ENCODE measurements at places on chromosomes 5 and 9.

DNA sequence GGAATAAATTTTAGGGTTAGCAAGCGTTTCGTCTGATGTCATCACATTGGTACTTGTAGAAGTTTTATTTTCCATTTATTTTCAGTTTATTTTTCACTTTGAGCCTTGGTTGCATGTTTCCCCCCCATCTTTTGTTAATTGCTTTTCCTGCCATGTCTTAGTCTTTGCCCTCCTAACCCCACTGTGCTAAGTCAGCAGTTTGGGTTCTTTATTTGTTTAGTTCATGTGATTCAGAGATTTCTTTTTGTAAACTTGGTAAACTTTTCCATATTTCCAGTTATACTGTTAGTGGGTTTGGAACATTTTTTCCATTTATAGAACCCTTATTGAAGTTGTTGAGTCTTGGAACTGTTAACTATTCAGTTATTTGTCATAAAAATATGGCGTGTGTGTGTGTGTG is 252.9 kb upstream of the ANKH start:
- no peak for DNase-seq

DNA sequence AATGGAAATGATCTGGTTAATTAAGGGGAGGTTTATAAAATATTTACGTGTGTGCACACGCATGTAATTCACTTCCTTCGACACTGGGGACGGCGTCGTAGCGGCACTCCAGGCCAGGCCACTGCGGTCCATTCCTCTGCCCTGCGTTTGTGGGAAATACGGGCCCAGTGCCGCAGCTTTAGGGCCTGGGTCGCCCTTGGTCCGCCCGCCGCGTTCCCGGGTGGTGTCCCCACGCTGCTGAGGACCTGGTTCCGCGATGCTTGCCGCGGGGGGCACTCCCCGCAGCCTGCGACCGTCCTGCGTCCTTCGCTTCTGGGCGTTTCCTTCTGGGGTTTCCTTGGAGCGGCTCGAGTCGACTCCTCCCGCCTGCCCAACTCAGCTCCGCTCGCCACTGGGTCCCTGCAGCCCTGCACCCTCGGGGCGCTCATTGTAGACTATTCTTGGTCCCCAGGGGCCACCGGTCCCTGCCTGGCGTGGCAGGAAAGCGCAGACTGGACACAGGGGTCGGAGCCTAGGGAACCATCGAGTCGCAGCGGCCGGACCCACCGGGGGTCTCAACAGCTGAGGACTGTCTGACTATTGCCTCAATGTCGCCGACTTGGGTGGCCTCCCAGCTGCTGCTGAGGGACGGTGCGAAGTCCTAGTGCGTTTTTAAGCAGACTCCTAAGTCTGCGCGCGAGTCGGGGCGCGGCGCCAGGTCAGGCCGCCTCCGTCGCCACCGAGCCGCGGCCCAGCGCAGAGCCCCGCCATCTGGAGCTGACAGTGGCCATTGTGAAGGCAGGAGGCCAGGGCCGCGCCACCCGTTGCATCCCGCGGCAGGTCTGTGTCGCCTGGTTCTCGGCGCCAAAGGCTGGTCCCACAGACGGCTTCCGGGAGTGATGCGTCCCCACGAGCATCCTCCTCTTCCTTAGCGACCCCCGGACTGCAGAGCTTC is 4.4 kb upstream of the IRX1 start:
- no peak for DNase-seq

DNA sequence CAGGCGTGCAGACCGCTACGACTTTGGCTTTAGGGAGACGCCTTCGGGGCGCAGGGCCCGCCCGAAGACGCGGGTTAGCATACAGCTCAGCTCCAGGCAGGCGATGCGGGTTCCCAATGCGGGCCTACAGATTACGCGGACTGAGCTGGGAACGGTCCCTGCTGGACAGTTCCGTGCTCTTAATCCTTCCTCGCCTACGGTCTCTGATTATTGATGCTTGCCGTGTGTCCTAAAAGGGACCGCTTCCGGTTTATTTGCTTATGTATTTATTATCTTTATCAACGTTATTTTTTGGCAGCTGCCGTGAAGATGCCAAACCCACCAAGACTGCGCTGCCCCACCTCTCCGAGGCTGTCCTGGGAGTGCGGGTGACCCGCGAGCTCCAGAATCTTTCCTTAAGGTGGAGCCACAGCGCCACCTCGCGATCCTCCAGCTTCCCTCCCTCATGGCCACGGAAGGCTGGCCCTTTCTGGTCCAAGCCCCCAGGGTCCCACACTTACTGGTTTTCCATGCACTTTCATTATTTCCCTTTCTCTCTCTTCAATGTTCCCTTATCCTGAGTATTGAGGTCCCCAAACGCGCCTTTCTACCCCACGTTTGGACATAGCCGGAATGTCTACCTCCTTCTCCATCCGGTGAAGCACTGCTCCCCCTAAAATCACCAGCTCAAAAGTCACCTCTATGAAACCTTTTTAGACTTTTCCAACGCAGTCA is 7.0 kb upstream of the EBF1 start:
- peak; percentile 81 for DNase-seq

DNA sequence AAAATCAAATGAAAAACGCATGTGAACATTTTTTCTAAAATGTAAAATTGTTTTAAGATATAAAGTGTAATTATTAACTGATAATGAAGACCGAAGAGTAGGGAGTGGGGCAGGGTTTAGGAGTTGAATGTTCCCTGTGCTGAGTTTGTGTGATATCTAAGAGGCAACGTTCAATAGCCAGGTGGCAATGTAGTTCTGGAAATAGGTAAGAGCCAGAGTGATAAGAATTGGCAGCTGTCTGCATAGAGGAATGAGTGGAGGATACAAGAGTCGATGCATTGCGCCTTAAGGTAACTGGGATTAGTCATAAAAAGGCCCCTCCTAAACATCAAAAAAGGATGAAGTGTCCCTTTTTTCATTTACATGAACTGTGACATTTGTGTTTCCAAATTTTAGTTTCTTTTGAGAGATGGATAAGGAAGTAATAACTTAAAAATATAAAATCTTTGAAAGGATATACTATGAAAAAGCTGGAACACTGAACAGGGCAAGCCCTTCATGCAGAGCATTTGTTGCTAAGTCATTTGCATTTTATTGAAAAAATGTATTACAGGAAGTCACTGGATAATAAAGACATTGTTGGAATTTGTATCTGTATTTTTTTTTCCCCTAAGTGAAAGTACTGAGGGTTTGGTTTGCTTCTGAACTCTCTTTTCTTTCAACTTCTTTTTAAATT is 659.3 kb downstream of the ACTL7B start:
- DNase-seq, result no peak

DNA sequence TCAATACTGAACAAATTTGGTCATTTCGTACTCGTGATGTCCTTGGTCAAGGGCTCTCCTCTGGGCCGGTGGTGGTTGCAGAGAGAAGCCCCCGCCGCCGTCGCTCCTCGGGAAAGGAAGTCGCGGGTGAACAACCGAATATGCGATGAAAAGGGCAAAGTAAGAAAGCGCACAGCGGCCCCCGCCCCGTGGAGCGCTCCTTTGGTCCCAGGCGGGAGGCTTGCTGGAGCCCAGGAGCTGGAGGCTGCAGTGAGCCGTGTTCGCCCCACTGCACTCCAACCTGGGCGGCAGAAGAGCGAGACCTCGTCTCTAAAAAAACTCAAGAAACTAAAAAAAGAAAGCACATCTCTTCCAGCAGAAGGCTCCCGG is 108.4 kb upstream of the LARP1 start:
- no peak for DNase-seq

- no peak for DNase-seq
These were observed 1.8 kb upstream of the RHOBTB3 start for GRCh38 chr5:95729115-95730010.

DNA sequence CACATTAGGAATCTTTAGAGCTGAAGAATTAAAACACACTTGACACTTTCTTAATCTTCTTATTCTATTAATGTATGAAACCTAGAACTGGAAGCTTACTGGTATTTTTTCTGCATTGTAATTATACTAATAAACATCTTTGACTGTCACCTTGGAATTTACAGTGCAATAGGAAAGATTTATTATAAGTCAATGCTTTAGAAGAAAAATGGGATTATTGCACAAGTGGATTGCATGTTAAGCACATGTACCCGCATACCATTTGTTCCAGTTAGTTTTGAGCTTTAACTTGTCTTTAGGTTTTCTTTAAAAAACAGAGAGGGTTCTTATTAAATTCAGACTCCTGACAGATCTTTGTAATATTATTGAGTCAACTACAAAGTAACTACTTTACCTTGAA is 278.5 kb downstream of the CCDC171 start:
- no peak for DNase-seq
